ENCODE measurements at places on chromosomes 11 and 22.

GRCh38 chr11:101128571-101129202 is 926 bp downstream of the PGR start:
- DNase-seq = no peak

DNA sequence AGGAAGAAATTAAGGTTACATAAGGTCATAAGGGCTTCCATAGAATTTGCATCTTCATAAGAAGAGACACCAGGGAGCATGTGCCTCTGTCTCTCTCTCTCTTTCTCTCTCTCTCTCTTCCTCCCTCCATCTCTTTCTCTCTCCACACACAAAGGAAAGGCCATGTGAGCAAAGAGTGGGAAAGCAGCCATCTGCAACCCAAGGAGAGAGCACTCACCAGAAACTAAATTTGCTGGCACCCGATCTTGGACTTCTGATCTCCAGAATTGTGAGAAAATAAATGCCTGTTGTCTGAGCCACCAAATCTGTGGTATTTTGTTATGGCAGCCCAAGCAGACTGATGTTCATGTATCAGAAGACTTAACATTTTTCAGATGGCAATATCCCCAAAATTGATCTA is 6.4 kb upstream of the KRTAP5-10 start:
- no peak for DNase-seq

DNA sequence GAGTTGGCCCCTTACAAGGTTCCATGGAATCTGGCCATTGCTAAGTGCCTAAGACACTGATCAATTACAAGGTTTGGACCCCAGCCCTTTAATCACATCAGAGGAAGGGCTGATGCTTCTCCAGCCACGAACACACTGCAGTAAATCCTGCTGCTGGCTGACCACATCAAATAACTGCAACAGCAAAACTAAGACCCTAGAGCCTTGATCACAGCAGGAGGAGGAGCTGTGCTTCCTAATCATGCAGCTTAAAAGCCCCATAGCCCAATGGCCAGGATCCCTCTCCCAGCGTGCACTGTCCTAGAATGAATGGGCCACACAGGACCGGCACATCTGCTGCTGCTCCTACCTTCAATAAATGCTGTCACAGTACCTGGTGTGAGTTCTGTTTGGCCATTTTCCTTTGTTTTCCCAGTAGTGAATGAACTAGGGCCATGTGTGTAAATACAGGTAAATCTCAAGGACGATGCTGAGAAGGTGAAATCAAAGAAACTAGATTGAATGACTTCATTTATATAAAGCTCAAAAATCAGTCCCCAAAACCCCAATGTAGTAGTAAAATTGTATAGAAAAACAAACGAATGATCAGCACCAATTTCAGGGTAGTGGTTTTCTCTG is 12.7 kb downstream of the ZP1 start:
- no peak for DNase-seq

DNA sequence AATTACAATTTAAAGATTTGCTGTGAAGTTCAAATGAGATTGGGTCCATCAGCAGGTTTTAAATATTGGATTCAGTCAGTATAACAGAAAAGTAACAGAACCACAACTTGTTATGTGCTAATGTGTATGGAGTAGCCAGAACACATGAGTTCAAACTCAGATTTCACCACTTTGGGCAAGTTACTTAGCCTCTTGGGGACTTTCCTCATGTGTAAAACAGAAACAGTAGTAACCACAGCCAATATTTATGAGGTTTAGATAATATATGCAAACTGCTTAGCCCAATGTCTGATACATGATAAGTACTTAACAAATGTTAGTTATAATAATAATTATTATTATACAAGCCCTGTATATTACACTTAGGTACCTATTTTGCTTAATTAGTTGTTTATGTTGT is 21.8 kb upstream of the SLC5A12 start:
- DNase-seq = no peak

DNA sequence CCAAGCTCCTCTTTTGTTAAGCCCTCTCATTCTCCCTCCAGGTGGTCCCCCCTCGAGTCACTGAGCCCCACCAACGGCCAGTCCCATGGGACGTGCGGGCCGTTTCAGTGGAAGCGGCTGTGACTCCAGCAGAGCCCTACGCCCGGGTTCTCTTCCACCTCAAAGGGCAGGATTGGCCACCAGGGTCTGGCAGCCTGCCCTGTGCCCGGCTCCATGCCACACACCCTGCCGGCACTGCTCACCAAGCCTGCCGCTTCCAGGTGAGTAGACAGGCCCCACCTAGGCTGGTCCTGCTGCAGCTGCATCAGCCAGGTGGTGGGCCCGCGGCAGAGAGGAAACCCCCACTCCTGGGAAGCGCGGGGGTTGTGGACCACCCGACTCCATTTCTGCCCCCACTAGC is 3.3 kb downstream of the TMEM132A start:
- DNase-seq = no peak

DNA sequence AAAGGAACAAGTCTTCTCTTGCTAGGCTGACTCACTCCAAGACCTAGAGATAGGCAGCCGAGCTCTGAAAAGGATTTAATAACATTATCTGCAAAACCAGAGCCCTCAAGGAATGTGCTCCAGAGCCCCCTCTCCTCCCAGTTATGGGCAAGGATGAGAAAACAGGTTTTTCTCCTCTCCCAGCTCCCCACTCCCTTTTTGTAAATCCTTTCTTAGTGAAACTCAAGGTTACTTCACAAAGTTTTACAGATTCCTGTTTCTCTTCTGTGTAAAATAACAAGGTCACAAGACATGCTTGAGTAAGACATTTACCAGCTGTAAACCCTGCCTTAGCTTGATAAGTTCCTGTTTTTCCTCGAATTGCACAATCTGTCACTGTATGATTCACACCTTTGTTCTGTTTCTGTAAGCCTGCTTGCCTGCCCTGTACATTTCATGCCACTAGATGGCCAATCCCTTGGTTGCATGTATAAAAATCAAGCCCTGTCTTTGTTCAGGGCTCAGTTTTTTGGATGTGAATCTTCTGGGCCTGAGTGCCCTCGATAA is 489.4 kb downstream of the KCNA4 start:
- DNase-seq = peak; percentile 41

DNA sequence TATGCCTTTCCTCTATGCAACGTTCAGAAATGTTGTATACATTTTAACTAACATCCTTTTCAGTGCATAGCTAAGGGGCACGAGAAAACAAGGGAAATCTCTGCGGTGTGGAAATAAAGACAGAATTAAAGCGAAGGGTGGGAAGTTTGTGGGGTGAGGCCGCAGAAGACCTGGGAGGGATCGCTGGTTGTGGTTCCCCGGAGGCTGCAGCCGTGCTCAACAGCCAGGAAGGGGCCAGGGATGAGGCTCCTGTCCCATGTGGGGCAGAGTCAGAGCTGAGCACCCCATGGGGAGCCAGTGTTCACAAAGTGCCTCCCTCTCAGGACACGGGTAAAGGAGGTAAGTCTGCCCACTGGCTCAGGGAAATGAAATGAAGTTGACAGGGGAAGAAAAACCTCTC is 67.5 kb downstream of the MYEOV start:
- no peak for DNase-seq

- no peak for DNase-seq
Measured at GRCh38 chr22:35462498-35463230, 62.7 kb downstream of the MCM5 start.

DNA sequence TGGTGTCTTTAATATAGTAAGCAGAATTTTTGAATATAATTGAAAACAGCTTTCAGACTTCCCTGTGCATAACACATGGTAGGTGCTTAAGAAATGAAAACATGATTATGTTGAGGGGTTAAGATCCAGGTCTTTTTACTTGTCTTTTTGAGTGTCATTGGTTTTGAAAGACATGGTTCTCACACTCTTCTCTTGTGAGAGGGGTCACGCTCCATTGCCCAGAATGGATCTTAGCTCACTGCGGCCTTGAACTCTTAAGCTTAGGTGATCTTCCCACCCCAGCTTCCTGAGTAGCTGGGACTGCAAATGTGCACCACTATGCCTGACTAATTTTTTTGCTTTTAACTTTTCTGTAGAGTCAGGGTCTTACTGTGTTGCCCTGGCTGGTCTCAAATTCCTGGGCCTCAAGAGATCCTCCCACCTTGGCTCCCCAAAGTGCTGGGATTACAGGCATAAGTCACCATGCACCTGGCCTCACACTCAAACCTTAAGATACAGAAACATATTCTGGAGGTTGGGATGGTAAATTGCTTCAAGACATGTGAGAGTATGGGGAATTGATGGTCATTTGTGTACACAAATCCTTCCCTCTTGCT is 1.4 kb downstream of the SPCS2 start:
- DNase-seq = no peak

DNA sequence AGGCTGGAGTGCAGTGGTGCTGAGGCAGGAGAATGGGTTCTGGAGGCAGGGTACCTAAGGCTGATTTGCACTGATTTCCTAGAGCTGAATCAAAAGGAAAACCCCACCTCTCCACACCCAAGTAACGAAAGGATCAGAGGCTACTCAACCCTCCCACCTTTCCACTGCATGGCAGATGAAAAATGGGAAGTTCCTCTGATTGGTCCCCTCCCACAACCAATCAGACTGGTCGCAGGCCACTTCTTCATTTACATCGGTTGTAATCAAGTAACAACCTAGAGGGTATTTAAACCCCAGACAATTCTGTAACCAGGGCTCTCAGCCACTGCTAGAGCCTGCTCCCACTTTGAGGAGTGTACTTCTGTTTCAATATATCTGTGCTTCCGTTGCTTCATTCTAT is 18.6 kb upstream of the PARVB start:
- DNase-seq = no peak

- DNase-seq = no peak
Measured at GRCh38 chr22:47933891-47934290, 1171.4 kb downstream of the TBC1D22A start.

DNA sequence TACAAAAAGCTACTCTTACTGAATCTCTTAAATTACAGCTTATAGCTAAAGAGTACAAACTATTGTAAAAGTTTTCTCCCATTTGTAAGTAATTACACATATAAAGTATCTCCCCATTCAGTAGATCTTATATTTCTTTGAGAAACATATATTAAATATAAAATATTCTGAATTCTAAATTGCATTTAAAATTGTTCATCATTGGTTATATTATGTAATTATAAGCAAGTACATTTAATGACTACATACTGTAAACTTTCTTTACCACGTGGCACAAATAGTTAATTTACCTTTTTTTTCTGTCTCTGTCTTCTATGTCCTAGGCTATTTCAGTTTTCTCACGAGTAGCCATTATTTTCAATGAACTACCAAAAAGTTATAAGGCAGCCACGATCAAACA is 101.2 kb upstream of the SERPIND1 start:
- DNase-seq = no peak

DNA sequence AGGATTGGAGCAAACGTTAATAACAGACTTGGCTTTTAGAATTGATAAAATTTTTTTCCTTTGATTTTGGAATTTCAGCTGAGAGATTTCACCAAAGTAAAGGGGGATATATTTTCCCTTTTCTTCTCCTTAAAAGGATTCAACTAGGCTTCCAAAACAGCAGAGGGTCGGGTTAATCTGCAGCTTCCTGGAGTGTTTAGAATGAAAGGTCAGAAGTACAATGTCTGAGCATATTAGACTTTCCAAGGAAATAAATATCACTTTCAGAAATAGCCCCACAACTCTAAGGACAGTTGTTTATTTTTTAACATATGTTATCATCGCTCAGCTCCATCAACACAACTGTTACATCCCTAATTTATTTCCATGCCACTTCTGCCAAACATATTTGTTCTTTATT is 1532.9 kb upstream of the RAG2 start:
- DNase-seq = no peak

DNA sequence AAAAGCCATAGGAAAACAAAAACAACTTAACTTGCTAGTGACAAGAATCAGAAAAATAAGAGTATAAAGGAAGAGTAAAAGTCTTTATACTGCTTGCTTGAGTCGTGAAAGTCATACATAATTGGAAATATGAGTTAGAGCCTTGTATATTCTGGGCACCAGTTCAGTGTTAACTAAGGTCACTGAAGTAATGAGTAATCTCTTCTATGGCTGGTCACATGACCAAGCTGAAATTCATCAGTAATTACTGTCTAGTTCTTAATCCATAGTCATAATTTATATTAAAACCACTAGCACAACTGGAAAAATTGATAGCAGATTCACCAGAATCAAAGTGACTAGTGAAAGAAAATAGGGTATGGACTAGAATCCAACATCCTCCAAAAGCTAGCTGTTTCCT is 84.4 kb upstream of the SLC5A12 start:
- no peak for DNase-seq

GRCh38 chr11:93732237-93732892 is 8.9 kb downstream of the TAF1D start:
- no peak for DNase-seq

DNA sequence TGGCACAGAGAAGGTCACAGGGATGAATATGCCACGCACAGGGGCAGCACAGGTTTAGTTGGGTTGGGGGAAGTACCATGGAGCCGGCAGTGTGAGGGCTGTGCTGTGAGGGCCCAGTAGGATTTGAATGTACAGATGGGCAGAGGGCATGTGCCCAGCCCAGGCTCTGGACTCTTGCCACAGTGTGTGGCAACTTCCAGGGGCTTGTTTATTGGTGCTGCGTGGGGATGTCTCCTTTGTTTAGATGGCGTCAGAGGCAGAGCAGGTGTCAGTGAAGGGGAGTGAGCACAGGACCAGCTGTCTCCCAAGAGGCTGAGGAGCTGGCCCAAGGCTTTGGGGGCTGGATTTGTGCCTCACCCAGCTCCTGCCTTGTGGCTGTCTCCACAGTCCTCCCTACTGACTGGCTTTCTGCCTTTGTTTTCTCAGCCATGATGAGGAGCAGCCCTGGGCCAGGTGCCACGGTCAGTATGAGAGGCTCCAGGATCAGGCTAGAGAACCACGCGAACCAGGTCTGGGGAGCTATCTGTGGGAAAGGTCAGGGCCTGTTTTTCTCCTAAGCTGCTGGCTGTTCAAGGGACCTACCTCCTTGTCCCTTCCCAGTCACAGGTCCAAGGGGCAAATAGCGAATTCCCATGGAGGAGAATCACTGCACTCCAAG is 21.9 kb downstream of the SUN2 start:
- no peak for DNase-seq

GRCh38 chr11:32288276-32288675 is 147.1 kb downstream of the WT1 start:
- no peak for DNase-seq

GRCh38 chr11:2132874-2133240 is 6.3 kb downstream of the IGF2 start:
- no peak for DNase-seq

DNA sequence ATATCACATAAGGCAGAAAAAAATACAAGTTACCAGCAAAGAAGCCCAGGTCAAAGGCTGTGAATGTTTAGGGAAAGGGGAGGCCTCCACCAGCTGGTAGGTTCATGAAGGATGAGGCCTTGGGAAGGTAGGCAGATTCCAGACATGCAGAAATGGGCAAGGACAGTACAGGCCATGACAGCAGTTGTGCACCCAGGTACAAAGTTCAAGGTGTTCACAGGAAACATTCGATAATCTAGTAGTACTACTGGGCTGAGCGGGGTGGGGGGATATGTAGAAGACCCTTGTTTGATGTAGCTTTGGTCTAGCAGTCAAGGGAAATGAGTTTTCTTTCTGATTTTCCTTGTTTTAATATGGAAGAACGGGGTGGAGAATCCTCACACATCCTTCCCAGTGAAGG is 152.8 kb upstream of the RASSF10 start:
- no peak for DNase-seq

DNA sequence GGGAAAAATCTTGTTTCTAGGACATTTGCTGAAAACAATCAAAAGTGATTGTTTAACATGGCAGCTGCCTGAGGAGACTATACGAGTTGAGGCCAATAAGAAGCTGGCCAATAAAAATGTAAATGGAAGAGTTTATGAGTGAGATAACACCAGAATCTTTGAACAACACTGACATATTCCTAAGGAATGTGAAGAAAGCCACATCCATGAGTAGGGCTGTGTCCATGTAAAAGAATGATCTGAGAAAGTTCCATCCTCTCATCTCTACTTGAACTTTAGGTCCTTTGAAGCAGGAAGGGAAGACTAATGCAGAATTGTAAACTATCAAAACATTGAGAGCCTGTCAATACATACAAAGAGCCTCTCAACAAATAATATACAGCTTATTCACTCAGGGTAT is 6.9 kb upstream of the CHORDC1 start:
- no peak for DNase-seq

Data from Jurkat, Clone E6-1 (cell line).